ENCODE measurements at places on chromosomes 3 and 15.

DNA sequence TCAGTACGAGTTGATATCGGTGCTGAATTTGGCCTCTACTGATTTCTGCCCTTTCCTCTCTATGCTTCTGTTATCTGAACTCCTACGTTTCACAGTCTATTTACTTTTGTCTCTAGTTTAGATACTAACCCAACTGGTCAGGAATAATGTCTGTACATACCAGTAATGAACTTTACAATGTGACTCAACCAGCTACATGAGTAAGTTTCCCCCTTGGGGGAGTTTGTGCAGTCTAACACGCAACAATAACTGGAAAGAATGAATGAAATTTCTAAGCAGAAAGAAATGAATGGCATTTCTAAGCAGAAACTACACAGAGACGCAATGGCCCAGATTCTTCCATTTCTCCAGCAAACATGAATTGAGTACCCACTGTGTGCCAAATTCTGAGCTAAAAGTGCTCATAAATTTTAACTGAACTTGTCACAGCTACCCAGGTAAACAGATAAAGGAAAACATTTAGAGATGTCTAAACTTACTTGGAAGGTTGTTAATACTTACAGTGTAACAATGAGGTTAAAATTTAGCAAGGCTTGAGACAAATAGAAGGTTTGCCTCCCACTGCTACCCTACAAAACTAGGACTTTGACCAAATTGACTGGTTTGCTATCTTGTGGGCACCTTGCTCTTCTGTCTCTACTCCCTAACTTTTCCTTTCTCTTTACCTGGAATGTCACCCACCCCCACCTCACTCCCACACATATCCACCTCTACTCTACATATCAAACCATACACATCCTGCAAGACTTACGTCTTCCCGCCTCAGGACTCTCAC, 11.6 kb downstream of the UPK1B start:
- no peak for DNase-seq

GRCh38 chr3:188769831-188770230, 401.9 kb upstream of the TPRG1 start:
- no peak for DNase-seq

- DNase-seq, result no peak
Measured at GRCh38 chr3:143535994-143536784, 312.1 kb downstream of the SLC9A9 start.

- DNase-seq, result no peak
Measured at GRCh38 chr3:125120379-125121122, 64.8 kb upstream of the HEG1 start.

Data from T-helper 9 cell (primary cell).